ENCODE measurements at places on chromosomes 1 and 21.

GRCh38 chr1:226519716-226520598 is 28.6 kb upstream of the STUM start:
- peaks cover 12% of the 10 kb centered on the region for H3K27me3 ChIP-seq
- no peak for ATAC-seq
- H3K4me3 ChIP-seq, result no peak overlapping the region
- H3K27ac ChIP-seq, result no peak overlapping the region
- H3K36me3 ChIP-seq, result no peaks in the 10 kb centered on the region

DNA sequence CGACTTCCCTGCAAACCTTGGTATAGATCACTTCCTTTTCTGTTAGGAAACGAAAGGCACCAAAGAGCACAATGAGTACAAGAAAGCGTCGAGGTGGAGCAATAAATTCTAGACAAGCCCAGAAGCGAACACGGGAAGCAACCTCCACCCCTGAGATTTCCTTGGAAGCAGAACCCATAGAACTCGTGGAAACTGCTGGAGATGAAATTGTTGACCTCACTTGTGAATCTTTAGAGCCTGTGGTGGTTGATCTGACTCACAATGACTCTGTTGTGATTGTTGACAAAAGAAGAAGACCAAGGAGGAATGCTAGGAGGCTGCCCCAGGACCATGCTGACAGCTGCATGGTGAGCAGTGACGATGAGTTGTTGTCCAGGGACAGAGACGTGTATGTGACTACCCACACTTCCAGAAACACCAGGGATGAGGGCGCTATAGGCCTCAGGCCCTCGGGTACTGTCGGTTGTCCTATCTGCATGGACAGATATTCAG is 18.5 kb downstream of the FAM89A start:
- no peaks in the 10 kb centered on the region for H3K4me1 ChIP-seq
- peaks cover 14% of the 10 kb centered on the region for H3K36me3 ChIP-seq
- no peak overlapping the region for H3K27ac ChIP-seq

GRCh38 chr1:16158993-16159831 is 3.3 kb upstream of the EPHA2 start:
- peaks cover 35% of the 10 kb centered on the region for H3K4me1 ChIP-seq
- H3K4me3 ChIP-seq, result no peak overlapping the region
- H3K36me3 ChIP-seq, result no peaks in the 10 kb centered on the region
- H3K27ac ChIP-seq, result no peak overlapping the region
- peaks cover 13% of the 10 kb centered on the region for H3K27me3 ChIP-seq

GRCh38 chr1:75990686-75991085 is 58.5 kb upstream of the ASB17 start:
- H3K4me1 ChIP-seq, result no peaks in the 10 kb centered on the region
- no peak for ATAC-seq
- H3K4me3 ChIP-seq, result no peak overlapping the region
- no peaks in the 10 kb centered on the region for H3K27me3 ChIP-seq
- no peak overlapping the region for H3K27ac ChIP-seq
- H3K36me3 ChIP-seq, result no peaks in the 10 kb centered on the region

- no peaks in the 10 kb centered on the region for H3K27me3 ChIP-seq
- no peak for ATAC-seq
- H3K4me3 ChIP-seq, result no peak overlapping the region
- no peaks in the 10 kb centered on the region for H3K4me1 ChIP-seq
- no peak overlapping the region for H3K27ac ChIP-seq
- peaks cover 54% of the 10 kb centered on the region for H3K36me3 ChIP-seq
These were observed 59.0 kb downstream of the RUSC1 start for GRCh38 chr1:155379631-155380090.

Data from stimulated activated memory B cell treated with anti-CD40 and anti-IgM and Interleukin-4, amounts not matched to agents 10 μg/mL and 1 μg/mL and 100 μg/mL, for 72 hours (primary cell).